Karpas-422 (cell line): ENCODE measurements at places on chromosomes 6 and 20. TPM values are rescaled to one million over a fixed set of nuclear protein-coding genes. Genes with fewer than 3 reads are reported as not detected.

Gene NFKBIE
- 22.2 and 26.1 TPM in 2 replicates for total RNA-seq

Gene ZC2HC1B
- not detected in 2 replicates for total RNA-seq

Gene APOBEC2
- not detected in 2 replicates for total RNA-seq

Gene SPTLC3
- not detected in 2 replicates for total RNA-seq

Gene CALHM4
- total RNA-seq = not detected in 2 replicates

Gene NR2E1
- total RNA-seq = not detected in 2 replicates

- DNase-seq = no peak
- no peak overlapping the region for H3K27ac ChIP-seq
- H3K36me3 ChIP-seq = no peaks in the 10 kb centered on the region
- no peaks in the 10 kb centered on the region for H3K27me3 ChIP-seq
Observed at GRCh38 chr20:1524004-1524403, 32.8 kb upstream of the SIRPB2 start.

- no peak for DNase-seq
- no peaks in the 10 kb centered on the region for H3K36me3 ChIP-seq
Observed at GRCh38 chr6:106820412-106820852, 154.1 kb downstream of the CD24 start.

DNA sequence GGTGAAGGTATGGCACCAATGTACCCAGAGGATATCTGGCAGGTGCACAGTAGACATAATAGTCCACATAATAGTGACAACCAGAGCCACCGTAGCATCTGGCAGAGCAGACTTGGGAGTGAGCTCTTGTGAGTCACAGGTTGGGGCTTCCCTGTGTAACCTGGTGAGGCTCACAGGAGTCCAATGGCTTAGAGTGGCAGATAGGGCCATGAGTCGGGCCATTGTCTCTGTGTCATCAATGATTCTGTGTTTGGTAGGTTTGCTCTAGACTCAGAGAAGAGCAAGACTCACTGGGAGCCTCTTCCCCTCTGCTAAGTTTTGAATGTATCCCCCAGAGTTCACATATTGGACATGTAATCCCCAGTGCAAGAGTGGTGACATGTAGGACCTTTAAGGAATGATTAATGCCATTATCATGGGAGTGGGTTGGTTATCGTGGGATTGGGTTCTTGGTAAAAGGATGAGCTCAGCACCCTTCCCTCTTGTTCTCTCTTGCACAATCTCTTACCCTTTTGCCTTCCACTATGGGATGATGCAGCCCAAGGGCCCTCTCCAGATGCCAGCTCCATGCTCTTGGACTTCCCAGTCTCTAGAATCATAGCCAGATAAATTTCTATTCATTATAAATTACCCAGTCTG lies 22.6 kb upstream of the SIRPA start:
- H3K36me3 ChIP-seq = no peaks in the 10 kb centered on the region
- peaks cover 30% of the 10 kb centered on the region for H3K4me1 ChIP-seq
- H3K27ac ChIP-seq = no peak overlapping the region
- H3K27me3 ChIP-seq = no peaks in the 10 kb centered on the region
- no peak overlapping the region for H3K4me3 ChIP-seq

GRCh38 chr20:63154395-63154794 lies 61.5 kb downstream of the YTHDF1 start:
- no peak for DNase-seq
- no peaks in the 10 kb centered on the region for H3K4me1 ChIP-seq
- H3K36me3 ChIP-seq = no peaks in the 10 kb centered on the region
- H3K27ac ChIP-seq = no peak overlapping the region
- no peak overlapping the region for H3K4me3 ChIP-seq

DNA sequence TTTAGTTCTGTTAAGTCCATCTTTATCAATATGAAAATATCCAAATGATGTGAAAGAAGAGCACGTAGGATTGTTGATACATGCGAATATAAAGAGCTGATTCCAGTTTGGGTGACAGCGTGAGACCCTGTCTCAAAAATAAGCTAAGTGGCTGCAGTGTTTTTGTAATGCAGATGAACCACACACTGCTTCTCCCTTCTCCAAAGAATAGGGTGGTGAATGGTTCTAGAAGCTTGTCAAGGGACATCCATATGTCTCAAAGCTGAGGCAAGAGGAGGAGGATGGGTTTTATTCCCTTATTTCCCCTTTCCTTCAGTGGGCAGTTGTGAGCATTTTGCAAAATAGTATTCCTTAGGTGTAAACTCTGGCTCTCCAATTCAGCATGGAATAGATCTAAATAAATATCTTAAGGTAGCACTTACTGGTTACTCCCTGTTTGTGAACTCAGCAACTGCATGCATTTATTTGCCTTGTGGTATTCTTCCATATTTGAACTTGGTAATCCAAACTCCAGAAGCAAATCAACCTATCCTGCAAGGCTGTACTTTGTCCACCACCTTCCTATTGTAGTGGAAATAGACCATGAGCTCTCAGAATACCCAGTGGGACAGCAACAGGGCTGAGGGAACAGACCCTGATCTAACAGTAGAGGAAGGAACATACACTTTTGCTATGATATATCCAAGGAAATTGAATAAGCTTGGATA lies 38.0 kb downstream of the XRN2 start:
- no peak for DNase-seq
- no peak overlapping the region for H3K27ac ChIP-seq
- H3K27me3 ChIP-seq = no peaks in the 10 kb centered on the region
- no peaks in the 10 kb centered on the region for H3K4me1 ChIP-seq

GRCh38 chr6:15948930-15949900 lies 179.7 kb upstream of the MYLIP start:
- H3K27me3 ChIP-seq = no peaks in the 10 kb centered on the region
- H3K36me3 ChIP-seq = no peaks in the 10 kb centered on the region
- DNase-seq = no peak

DNA sequence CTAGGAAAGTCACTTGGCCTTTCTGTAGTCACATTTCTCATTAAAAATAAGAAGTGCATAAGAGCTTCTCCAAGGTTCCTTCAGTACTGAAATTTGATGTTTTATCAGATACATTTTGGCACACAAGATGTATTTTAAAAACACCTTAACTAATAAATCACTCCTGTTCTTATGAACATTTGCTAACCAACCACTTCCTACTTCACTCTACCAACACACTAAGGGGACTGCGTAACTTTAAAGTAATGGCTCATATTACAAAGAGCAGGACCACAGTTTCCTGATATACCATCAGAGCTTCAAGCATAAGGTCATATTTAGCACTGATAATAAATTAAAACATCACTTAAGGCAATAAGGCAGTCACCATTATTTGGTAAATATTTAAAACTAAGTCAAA lies 104.4 kb downstream of the RALGAPA2 start:
- H3K36me3 ChIP-seq = no peaks in the 10 kb centered on the region
- H3K4me3 ChIP-seq = no peak overlapping the region
- H3K4me1 ChIP-seq = peaks cover 6% of the 10 kb centered on the region
- H3K27me3 ChIP-seq = no peaks in the 10 kb centered on the region
- no peak overlapping the region for H3K27ac ChIP-seq
- DNase-seq = no peak

DNA sequence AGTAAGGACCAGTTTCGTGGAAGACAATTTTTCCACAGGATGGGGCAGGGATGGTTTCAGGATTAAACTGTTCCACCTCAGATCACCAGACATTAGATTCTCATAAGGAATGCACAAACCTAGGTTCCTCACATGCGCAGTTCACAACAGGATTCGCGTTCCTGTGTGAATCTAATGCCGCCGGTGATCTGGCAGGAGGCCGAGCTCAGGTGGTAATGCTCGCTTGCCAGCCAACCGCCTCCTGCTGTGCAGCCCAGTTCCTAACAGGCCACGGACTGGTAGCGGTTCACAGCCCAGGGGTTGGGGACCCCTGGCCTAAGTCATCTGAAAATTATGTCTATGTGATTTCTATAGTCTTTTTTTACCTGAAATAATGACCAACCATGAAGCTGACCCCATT lies 217.5 kb downstream of the TMEM200A start:
- H3K4me3 ChIP-seq = no peak overlapping the region
- DNase-seq = no peak
- H3K27ac ChIP-seq = no peak overlapping the region
- no peaks in the 10 kb centered on the region for H3K4me1 ChIP-seq
- H3K36me3 ChIP-seq = no peaks in the 10 kb centered on the region

DNA sequence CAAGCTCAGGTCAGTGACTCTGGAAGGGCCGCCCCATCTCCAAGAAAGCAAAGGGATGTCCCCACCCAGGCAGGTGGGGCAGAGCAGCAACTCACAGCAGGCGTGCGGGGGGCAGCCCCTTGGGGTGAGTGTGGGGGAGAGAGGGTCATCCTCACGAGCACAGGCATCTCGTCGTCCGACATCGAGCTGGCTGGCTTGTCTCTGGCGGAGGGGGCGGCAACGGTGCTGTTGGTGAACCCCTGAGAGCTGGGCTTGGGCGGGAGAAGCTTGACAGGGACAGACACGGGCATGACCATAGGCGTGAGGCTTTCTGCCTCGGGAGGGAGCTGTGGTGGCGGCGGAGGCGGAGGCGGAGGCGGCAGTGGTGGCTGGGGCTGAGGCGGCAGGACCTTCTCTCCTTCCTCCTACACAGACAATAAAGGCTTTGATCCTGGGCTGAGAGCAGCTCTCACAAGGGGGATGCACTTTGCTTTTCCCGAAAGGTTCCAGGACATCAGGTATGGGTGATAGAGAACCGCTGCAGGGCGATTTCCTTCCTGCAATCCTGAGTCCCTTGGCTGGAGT lies 45.6 kb upstream of the MRPS10 start:
- H3K36me3 ChIP-seq = peaks cover 27% of the 10 kb centered on the region; the same call in 1 of the 2 replicates
- H3K4me3 ChIP-seq = no peak overlapping the region
- no peak overlapping the region for H3K27ac ChIP-seq
- H3K27me3 ChIP-seq = no peaks in the 10 kb centered on the region
- no peak for DNase-seq

DNA sequence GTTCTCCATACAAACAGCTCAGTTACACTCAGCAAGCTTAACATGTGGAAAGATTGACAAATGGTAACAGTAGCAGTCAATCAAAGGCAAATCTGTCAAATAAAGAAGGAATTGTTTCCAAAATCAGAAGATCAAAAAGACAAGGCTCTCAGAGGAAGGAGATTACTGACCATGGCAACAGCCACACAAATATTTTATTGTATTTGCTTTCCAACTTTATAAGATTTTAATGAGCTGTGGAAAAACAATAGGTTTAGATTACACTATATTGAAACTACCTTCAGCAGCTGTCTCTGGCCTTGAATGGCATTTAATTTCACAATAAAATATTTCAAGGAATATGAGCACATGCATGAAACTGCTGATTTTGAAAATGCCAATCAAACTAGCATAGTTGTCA lies 1143.9 kb upstream of the GJE1 start:
- H3K4me1 ChIP-seq = peaks cover 3% of the 10 kb centered on the region; the same call in 1 of the 2 replicates
- no peaks in the 10 kb centered on the region for H3K27me3 ChIP-seq
- DNase-seq = no peak
- no peak overlapping the region for H3K27ac ChIP-seq
- H3K4me3 ChIP-seq = no peak overlapping the region
- no peaks in the 10 kb centered on the region for H3K36me3 ChIP-seq

GRCh38 chr20:30811885-30812671 lies 445.4 kb upstream of the DEFB115 start:
- DNase-seq = peak; percentile 72
- H3K4me3 ChIP-seq = peak overlapping the region; percentile 32; the same call in 1 of the 2 replicates
- H3K36me3 ChIP-seq = no peaks in the 10 kb centered on the region
- H3K4me1 ChIP-seq = no peaks in the 10 kb centered on the region
- no peak overlapping the region for H3K27ac ChIP-seq
- H3K27me3 ChIP-seq = no peaks in the 10 kb centered on the region

DNA sequence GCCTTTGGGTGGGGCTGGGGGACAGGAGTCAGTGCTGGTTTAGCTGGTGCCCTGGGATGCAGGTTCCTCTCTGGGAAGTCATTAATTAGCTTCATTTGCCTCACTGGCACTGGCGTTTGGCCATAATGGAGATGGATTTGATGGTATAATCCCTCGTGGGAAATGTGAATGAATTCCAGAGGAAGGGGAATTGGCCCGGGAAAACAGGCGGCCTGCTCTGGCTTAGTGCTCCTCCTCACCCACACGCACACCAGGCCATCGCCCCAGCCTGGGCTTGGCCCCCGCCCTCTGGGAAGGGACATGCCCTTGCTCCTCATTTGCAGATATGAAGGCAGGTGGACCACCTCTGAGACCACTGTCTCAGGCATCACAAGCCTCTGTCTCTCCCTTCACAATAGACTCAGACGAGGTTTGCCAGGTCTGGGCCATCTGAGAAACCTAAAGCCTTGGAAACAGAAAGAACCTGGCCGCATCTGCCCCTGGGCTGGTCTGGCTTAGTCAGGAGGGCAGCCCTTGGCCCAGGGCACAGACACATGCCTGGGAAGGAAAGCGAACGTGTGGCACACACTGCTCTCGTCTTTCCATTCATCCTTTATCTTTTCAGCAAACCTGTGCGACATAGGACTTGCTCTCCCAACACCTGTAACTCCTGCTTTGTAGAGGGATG lies 199.2 kb upstream of the CDH4 start:
- no peak overlapping the region for H3K4me3 ChIP-seq
- no peaks in the 10 kb centered on the region for H3K4me1 ChIP-seq
- no peak overlapping the region for H3K27ac ChIP-seq
- H3K36me3 ChIP-seq = no peaks in the 10 kb centered on the region
- no peak for DNase-seq

DNA sequence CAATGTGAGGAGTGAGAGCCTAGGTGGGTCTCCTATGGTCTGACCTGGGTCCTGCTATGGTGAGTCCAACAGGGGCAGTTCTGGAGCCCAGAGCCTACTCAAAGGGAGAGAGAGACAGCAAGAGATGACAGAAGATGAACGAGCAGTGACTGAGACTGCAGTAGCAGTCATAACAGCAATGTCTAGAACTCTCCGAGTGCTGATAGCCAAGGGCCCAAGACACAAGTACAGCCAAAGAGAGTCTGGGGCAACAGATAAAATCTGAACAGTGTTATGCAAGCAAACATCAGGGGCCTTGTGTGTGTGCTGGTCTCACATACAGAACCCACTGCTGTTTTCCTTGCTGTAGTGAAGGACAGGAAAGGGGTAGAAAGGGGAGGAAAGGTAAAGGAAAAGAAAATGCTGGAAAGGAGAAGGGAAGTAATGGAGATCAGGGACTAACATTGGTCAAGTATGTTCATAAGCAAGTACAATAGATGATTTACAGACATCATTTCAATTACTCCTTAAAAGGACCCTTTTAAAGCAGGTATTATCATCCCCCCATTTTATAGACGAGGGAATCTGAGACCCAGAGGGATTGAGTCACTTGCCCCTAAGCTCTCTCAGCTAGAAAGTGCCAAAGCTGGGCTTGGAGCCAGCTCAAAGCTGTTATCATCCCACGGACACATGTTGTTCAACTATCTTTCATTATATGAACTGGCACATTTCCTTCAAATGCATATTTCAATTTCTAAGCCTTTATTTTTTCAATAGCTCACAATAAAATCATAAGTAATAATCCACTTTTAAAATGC lies 182.3 kb upstream of the RAB32 start:
- DNase-seq = no peak
- H3K4me3 ChIP-seq = no peak overlapping the region
- H3K27me3 ChIP-seq = no peaks in the 10 kb centered on the region
- H3K36me3 ChIP-seq = no peaks in the 10 kb centered on the region

- no peaks in the 10 kb centered on the region for H3K27me3 ChIP-seq
- H3K4me3 ChIP-seq = no peak overlapping the region
- H3K27ac ChIP-seq = no peak overlapping the region
- no peaks in the 10 kb centered on the region; the same call in 1 of the 2 replicates for H3K36me3 ChIP-seq
Observed at GRCh38 chr6:139356924-139357323, 17.5 kb downstream of the CITED2 start.
